ENCODE measurements at places on chromosomes 12 and 14.

DNA sequence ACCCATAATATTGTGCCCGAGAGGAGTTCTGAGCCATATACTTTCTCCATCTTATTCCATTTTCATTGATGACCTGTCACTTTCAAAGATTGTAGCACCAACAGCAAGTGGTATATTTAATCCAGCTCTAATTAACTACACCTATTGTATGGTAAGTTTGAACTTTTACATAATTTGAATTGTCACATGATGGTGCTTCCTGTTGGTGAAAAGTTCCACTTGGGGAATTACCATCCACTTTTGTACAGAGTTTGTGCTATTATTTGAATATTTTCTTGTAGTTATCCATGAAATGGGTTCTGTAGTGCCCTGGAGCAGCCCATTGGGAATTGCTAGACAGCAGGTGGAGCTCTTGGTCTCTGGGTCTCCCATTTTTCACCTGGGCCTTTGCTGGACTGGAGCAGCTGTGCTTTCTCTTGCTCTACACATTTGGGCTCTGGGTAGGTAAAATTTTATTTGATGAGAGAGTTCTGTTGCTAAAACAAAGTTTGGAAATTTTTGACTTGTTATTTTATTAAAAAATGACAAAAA is 3.0 kb downstream of the SMCO3 start:
- DNase-seq: peak; percentile 43

DNA sequence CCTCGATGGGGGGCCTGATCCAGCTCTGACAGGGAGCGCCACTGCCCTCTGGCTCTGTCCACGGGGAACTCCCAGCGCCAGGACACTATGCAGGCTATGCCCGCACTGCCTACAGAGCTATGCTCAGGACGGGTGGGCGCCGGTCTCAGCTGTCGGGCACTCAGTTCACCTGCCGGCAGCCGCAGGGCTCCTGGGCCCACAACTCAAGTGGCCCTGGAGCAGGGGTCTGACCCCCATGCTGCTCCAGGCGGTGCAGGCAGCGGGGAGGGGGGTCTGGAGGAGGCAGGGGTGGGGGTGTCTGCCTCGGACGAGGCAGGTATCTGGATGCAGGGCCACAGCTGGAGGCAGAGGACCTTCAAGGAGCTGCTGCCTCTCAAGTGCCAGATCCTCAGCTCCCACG is 28.5 kb upstream of the NUDT14 start:
- DNase-seq: no peak

- DNase-seq: peak; percentile 96
Observed at GRCh38 chr14:58747181-58747580, 109.4 kb downstream of the DACT1 start.

DNA sequence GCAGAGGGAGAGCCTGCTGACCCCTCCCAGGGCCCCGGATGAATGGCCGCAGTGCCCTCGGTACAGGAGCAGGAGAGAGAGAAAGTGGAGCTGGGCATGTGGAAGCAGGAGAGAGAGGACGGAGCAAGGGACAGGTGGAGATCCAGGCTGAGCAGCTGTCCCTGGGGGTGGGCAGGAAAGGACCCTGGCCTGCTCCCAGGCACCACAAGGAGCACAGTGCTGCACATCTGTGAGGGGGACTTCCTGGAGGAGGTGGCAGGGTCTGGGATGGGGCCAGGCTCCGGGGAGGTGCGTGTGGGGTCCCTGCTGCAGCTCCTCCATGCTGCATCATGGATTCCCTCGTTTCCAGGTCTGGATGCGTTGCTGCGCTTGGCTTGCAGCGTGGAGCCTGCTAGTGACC is 13.0 kb upstream of the DLK1 start:
- DNase-seq: no peak

- peak; percentile 14 for DNase-seq
Observed at GRCh38 chr14:60250257-60251035, 1.4 kb downstream of the PPM1A start.

GRCh38 chr12:7434670-7435069 is 9.3 kb downstream of the CD163L1 start:
- DNase-seq: no peak

DNA sequence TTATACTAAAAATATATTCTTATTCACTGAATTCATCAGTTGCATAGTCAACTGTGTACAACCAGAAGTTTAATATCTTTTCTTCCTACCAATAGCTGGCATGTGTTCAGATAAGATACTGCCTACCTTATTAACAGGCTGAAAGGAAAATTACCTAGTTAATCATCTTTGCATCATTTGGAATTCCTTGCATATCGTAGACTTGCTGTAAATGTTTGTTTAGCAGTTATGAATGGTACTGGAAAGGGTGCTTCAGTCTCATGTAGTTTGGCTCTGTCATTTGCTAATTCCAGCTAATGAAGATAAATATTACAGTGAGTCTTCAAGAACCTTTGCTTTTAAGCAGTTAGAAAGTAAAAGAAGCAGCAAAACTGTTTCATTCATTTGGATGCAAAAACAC is 84.4 kb downstream of the PPHLN1 start:
- no peak for DNase-seq

DNA sequence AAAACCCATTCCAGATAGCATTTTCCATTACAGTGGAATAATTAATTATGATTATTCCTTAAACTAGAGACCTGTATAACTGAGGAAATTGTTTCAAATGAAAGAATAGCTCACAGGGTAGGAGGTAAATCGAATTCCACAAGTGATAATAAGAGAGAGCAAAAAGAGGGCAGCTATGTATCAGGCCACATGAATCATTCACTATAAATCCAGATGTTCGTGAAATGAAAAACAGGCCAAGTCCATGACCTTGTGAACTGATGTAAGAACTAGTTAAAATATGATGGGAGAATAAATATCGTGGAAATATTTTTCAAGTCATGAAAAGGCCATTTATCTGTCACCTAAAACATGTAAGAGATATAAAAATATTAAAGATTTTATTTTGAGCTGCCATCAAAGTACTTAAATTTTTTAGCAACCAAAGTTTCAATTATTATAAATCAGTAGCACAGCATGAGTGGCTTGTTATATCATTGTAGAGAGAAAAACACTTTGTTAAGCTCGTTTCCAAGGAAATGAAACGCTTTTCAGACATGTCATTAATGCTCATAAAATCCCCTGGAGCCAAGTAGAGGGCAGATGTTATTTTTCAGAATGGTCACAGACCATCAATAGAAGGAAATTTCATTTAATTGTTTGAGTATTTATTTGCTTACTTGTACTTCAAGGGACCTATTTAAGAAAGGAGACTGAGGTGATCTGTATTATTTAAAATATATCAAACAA is 120.6 kb upstream of the CDKN3 start:
- DNase-seq: peak; percentile 12

GRCh38 chr14:51738754-51739153 is 87.0 kb downstream of the FRMD6 start:
- no peak for DNase-seq

GRCh38 chr14:97633131-97633738 is 836.1 kb downstream of the VRK1 start:
- no peak for DNase-seq

- DNase-seq: no peak
Observed at GRCh38 chr14:101721951-101722661, 39.4 kb upstream of the PPP2R5C start.

GRCh38 chr14:91998667-91999570 is 40.9 kb downstream of the TRIP11 start:
- peak; percentile 8 for DNase-seq

DNA sequence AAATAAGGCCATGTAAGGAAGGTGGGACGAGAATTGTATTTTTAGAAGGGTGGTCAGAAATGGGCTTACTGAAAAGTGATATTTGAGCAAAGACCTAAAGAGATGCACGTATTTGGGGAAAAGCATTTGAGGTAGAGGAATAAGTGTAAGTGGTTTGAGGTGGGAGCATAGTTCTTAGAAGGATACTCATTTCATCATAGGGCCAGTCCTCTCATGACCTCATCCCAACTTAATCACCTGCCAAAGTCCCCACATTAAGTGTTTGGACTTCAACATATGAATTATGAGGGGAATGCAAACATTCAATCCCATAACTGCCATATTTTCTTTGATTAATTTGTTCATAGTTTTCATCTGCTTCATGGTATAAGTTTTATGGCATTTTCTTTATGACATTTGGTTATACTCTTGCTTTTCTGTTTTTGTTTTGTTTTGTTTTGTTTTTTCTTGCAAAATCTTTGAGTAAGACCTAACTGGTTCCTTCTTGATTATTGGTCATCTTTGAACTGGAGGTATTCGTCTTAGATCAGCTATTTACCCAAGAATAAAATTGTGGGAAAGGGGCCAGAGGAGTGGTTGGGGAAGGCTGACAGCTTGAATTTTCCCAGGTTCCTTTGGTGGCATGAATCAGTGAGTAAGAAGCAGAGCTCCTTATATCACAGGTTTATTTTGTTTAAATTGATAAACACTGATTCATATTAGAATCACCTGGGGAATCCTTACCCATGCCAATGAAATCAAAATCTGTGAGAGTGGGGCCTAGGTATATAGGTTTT is 24.2 kb downstream of the GNPNAT1 start:
- no peak for DNase-seq

GRCh38 chr14:42944284-42944683 is 1337.6 kb downstream of the LRFN5 start:
- peak; percentile 67 for DNase-seq

DNA sequence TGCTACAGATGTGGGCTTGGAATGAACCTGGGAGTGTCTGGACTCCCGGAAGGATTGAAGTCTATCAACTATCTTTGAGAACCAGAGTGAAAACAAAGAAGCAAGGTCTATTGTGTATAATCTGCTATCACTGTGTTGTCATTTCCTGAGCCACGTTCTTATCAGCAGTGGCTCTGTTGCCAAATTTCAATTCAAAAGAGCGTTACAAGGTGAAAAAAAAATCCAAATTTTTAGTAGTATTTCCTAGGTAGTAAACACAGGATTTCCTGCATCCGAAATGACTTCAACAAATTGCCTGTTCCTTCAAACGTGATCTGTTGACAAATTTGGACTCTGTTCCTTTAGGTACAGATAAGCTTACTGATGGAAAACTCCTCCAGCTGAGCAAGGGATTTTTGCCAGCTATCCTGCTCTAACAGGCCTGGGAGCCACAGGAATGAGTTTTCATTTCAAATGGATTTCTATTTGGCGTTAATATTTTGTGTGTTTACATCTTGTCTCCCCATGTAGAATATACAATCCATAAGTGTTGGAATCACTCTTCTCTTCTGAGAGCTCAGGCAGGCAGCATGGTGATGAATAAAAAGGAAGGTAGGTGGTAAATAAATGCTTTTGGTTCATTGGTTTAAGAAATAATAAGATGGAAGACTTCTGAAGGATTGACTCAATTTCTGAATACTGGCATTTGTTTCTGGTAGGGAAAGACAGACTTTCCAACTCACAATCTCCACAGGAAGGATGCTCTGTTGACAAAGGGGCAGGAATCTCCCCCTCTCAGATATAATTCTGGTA is 58.5 kb downstream of the GPR135 start:
- DNase-seq: peak; percentile 86

DNA sequence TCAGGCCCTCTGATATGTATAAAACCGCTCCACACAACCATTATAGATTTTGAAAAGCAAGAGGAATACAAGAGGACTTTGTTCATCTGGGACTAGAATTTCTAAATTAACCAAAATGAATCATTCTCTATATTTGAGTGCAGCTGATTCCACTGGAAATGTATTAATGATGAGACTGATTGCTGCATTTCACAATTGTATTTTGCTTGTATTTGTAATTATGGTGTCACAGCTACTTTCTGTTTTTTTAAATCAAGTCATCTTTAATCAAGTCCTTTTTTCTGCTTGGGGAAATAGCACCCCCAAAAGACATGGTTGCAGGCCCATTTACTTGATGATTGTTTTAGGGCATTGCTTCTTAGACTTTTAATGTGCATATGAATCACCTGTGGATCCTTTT is 162.4 kb downstream of the KICS2 start:
- no peak for DNase-seq

GRCh38 chr14:89270439-89271227 is 146.4 kb downstream of the FOXN3 start:
- DNase-seq: no peak

DNA sequence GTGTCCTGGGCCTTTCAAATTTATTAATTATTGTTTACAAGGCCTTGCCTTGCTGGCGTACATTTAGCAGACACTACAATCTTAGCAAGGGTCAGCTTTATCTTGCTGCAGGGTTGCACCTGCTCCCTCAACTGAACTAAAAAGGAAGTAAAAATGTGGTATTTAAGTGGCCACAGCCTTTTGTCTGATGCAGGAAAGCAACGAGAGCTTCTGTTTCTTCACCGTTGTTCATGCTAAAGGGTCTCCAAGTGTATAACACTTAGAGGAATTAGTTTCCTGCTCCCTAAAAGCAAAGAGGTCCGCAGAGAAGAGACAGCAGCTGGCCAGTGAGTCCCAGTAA is 62.8 kb upstream of the EGLN3 start:
- no peak for DNase-seq

DNA sequence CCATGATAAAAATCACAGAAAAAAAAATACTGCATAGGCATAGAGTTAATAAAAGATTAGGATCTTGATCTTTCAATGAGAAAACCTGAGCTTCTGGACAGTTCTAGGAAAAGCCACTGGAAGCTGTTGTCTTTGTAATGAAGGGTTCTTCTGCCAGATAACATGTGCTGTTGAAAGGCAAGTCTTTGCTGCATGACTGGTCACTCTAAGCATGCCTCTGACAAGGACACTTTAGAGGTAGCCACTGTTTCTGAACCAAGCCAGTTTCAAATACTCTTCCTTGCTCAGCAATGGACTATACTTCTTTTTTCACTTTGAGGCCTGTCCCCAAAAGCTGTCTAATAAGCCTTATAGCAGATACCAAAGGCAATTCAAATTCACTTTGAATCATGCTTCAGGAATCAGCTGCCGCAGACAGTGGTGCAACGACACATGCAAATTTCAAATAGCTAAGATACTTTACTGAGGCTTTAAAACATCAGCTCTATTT is 70.2 kb downstream of the BTG1 start:
- DNase-seq: peak; percentile 55

Measured in fibroblast of the aortic adventitia (primary cell).